Muscle of leg (tissue), 16 donors: ENCODE measurements at places on chromosomes 7 and 10. TPM values are rescaled to one million over a fixed set of nuclear protein-coding genes. Genes with fewer than 3 reads are reported as not detected.

DNA sequence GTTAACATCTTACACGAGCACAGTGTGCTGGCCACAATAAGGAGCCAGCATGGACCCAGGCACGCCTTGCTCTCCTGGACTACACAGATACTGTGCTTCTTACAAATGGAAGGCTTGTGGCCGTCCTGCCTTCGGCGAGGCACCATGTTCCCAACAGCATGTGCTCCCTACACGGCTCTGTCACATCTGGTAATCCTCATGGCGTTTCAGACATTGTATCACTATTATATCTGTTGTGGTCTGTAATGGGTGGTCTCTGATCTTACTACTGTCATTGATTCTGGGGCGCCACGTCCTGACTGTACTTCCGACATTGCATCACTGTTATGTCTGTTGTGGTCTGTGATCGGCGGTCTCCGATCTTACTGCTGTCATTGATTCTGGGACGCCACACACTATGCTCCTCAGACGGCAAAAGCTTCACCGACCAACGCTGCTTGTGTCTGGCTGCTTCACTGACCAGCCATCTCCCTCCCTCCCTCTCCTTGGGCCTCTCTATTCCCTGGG lies 195.4 kb downstream of the MAD1L1 start:
- DNase-seq = no peak

Gene ELN
- 142 TPM for total RNA-seq

Gene OPALIN
- not detected for total RNA-seq

DNA sequence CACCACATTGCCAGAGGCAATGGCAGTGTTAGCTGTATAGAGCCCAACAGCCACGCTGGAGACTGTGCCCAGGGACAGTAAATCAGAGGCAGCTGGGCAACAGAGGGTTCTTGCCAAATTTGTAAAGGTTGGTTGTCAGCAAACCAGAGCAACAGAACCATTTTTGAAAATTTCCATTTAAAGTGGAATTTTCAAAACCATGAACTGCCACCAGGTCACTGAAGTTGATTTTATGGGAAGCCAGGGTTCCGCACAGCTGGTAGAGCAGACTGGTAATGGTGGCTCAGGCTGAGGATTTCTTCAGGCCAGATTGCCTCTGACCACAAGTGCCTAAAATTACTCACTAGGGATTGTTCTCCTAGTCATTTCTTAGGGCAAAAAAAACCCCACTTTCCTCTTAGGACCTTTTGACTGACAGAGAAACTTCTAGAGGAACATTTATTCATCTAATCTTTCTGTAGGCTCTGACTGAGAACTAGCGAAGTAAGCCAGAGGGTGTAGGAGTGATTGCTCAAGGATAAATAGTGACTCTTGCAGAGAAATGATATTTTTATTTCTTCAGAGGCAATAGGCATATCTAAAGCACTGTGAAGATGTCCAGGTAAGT lies 342.4 kb downstream of the BBS9 start:
- DNase-seq = no peak

Gene IDI2
- total RNA-seq = not detected

DNA sequence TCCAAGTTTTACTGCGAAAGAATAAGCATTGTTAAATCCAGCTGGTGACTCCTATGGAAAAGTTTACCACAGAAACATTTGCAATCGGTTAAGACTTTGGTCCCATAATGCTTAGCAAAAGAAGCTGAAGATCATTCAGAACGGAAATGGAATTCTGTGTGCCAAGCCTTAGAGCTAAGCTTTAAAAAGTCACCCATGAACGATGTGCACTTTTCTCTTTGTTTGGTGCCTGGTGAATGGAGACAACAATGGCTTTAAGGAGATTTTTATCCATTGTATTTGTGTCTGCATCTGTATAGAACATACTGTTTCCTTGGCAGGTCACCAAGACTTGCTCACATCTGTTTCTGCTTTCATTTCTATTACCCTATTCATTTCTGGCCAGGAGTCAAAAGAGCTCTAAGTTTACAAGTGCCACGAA lies 26.3 kb upstream of the COL1A2 start:
- DNase-seq = peak; percentile 99

Gene TRIL
- 16.9 TPM for total RNA-seq

Gene CYP2C18
- total RNA-seq = not detected

- peak; percentile 77 for DNase-seq
These were observed 291.7 kb downstream of the AUTS2 start for GRCh38 chr7:69889976-69890351.

Gene SH3PXD2A
- total RNA-seq = 33.2 TPM

Gene KLLN
- 0.22 TPM for total RNA-seq

DNA sequence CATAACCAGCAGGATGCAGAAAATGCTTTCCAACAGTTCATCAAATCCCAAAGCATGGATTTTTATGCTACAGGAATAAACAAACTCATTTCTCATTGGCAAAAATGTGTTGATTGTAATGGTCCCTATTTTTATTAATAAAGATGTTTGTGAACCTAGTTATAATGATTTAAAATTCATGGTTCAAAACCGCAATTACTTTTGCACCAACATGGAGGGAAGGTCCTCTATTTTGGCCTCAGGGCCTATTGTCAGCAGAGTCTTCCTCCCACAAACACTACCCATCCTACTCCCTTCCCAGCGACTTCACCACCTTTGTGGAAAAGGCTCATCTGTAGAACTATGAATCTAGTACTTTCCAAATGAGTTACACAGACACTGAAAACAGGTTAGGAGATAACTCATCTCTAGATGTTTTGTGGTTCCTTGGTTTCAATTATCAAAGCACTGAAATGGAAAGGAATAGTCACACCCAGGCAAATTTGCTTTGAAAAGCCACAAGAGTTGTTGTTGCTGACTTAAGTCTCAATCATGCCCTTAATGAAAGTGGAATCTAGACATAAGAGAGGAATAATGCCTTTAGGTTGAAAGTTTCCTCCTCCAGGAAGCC lies 59.4 kb upstream of the FRMD4A start:
- no peak for DNase-seq

Gene CDC14C
- 0.04 TPM for total RNA-seq

DNA sequence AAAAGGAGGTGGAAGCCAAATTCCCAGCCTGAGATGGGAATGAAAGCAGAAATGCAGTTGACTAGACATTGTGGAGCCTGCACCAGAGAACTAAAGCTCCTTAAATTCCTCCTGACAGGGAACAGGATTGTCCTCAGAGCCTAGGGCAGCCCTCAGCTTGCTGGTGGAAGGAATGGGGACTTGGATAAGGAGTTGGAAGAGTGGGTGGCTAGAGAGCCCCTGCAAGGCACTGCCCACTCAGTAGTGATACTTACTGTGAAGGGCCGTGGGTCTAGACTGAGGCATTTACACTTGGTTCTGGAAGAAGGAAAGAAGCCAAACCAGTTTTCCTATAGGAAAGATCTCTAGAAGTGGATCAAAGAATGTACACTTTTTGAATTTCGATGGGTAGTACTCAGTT lies 117.6 kb downstream of the PLCE1 start:
- DNase-seq = no peak

DNA sequence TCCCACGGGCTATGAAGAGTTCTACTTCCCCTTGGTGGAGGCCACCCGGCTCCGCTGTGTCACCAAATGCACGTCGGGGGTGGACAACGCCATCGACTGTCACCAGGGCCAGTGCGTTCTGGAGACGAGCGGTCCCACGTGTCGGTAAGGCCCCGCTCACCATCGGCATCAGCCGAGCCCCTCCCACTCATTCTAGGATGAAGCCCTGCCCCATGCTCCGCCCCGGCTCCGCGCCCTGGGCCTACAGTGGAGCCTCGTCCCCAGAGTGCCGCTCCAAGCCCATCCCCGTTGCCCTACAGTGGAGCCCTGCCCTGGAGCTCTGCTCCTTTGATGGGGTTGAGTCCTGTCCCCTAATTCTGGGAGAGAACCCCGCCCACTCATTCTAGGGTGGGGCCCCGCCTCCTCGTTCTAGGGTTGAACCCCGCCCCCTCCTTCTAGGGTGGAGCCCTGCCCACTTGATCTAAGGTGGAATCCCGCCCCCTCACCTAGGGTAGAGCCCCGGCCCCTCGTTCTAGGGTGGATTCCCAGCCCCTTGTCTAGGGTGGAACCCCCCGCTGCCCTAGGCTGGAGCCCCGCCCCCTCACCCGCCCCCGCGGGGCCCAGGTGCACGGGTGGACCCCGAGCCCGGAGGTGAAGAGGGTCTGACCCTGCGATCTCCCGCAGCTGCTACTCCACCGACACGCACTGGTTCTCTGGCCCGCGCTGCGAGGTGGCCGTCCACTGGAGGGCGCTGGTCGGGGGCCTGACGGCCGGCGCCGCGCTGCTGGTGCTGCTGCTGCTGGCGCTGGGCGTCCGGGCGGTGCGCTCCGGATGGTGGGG lies 3.4 kb upstream of the MUC12 start:
- DNase-seq = peak; percentile 48

- DNase-seq = no peak
These were observed 38.3 kb upstream of the MRLN start for GRCh38 chr10:59791601-59792000.

GRCh38 chr7:113799896-113800295 lies 118.9 kb downstream of the PPP1R3A start:
- no peak for DNase-seq

- no peak for DNase-seq
These were observed 213.0 kb upstream of the SMIM30 start for GRCh38 chr7:113331155-113331898.

DNA sequence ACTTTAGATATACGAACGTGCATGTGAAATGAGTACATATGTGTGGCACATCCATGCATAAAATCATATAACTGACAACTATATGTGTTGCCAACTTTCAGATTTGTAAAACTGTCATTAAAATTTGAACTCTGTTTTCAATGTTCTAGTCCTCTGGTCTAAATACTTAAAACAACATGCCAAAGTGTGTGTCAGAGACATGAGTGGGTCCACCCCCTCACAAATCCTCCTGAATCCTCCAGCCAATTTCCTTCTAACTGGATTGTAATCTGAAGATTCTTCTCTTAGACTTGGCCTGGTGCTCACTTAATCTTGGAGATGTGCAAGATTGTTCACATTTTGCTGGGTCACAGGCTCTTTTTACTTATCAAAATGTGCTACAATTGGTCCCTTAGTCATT lies 184.1 kb downstream of the RELN start:
- DNase-seq = no peak

DNA sequence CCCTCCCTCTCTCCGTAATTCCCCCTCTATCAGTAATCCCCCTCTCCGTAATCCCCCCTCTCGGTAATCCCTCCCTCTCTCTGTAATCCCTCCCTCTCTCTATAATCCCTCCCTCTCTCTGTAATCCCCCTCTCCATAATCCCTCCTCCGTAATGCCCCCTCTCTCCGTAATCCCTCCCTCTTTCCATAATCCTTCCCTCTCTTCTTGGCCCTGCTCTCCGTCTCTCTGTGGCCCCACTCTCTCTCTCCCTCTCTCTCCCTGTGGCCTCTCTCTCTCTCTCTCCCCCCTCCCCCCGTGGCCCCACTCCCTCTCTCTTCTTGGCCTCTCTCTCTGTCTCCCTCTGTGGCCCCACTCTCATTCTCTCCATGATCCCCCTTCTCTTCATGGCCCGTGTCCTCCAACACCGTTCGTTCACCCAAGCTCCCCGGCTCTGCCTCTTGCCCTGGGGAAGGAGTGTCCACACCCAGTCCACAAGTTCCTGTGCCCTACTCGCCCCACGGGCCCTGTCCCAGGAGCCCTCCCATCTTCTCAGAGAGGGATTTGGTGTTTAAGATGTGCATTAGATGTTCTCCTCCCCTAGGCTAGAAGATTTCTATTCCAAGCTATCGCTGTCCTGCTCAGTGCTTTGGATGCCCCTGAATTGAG lies 19.8 kb downstream of the SHH start:
- DNase-seq = no peak

Gene CYP2C19
- not detected for total RNA-seq

DNA sequence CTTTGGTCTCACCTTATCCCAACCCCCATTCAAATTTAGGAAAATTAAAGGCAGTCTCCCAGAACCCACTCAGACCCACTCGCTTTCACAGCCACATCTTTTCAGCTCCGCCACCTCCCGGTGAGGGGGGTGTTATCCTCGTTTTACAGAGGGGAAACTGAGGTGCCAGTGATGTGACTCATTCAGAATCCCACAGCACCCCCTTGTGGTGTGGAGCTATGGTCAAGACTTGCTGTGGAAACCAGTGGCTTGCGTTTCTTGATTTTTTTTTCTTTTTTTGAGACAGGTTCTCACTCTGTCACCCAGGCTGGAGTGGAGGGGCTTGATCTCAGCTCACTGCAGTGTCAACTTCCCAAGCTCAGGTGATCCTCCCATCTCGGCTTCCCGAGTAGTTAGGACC lies 27.6 kb downstream of the SLC35G1 start:
- no peak for DNase-seq

- no peak for DNase-seq
These were observed 2.9 kb upstream of the TARP start for GRCh38 chr7:38276096-38276877.

DNA sequence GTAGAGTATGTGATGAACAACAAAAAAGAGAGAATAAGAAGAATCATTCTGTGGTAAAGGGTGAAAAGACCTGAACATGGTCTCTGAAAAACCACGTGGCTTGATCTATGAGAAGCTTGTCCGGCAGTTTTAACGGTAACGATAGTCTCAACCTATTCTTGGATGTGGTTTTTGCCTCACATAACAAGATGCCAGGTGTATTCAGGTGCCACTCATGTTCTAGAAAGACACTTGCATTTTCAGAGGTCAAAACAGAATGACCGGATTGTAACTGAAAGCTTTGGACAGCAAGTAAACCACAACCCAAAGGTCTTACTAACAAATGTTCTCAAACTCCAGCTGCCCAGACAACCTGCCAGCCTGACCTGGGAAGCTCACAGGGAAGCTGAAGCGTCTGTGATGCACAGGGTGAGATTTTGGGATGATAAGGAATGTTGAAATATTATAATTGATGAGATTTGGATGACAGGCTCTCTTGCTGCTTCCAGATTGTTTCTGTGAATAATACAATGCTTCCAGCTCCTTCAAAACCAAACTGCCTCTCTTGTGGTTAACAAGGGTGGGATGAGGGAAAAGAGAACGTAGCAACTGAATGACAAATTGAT lies 137.4 kb upstream of the GRB10 start:
- DNase-seq = no peak

Gene SFTPA1
- total RNA-seq = not detected

GRCh38 chr10:18737236-18737635 lies 78.0 kb downstream of the ARL5B start:
- no peak for DNase-seq

DNA sequence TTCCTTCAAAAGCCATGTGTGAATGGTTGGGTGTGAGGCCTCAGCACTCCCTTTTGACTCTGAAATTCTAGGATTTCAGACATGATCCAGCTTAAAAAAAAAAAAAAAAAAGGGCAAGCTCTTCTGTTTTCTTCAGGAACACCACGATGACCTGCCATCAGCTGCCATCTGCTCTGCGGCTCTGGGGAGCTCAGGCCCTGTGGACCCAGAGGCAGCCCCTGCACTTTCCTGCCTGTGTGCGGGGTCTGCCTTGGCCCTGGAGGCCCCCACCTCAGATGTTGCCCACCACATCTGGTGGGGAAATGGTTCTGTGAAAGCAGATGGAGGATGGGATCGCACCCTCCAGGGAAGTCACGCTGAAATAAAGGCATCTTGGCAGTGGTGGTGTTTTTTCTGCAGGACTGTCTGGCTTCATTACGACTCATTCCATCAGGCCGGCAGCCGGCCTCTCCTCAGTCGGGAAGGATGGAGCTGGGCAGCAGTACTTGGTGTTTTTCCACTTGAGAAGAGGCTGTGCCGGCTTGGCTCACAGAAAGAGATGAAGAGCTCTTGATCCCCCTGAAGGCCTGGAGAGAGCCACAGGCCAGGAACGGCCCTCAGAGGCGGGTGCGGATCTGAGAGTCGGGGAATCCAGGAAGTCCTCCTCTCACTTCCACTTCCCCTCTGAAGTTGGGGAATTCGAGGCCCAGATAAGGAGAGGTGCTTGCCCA lies 66.1 kb upstream of the AQP1 start:
- peak; percentile 79 for DNase-seq

Gene PON1
- 0.31 TPM for total RNA-seq
